Stimulated activated naive CD4-positive, alpha-beta T cell treated with Interleukin-2 at 50 U/mL for 16 hours (primary cell): ENCODE measurements at places on chromosomes 7 and 10.

GRCh38 chr7:17347401-17347800, 48.9 kb downstream of the AHR start:
- DNase-seq, result no peak

GRCh38 chr7:106190589-106191330, 78.6 kb upstream of the SYPL1 start:
- no peak for DNase-seq

GRCh38 chr7:74027683-74028320, at the start of gene ELN:
ELN (plus strand) TSS chr7:74028173; CDS start chr7:74028188, 15 bp downstream.
- no peak for DNase-seq

DNA sequence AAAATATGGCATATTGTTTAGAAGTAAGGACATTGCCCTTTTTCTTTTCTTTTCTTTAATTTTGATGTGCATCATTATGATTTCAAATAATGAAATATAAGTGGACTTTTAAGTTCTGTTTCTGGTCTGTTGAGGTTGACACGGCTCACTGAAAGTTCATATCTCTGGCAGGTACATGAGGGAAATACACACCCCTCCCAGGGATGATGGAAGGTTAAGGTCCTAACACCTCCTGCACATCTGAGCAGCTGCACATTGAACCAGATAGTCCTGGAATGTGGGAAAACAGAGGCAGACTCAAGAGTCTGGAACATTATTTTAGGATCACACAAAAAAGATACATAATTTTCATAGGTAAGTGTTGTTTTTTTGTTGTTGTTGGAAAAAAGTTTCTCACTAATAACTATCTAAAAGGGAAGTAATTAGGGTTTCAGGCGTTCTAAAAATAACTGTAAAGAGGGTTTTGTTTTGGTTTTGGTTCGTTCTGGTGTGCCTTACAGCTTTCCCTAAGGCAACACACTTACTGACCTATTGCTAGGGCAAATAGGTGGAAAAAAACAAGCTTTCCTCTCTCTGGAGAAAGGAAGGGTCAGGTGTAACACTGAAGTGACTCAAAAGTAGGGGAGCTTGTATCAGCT, 201.2 kb upstream of the PRKCQ start:
- DNase-seq, result no peak

- DNase-seq, result no peak
Observed at GRCh38 chr10:128825626-128826025, 641.4 kb upstream of the MGMT start.

DNA sequence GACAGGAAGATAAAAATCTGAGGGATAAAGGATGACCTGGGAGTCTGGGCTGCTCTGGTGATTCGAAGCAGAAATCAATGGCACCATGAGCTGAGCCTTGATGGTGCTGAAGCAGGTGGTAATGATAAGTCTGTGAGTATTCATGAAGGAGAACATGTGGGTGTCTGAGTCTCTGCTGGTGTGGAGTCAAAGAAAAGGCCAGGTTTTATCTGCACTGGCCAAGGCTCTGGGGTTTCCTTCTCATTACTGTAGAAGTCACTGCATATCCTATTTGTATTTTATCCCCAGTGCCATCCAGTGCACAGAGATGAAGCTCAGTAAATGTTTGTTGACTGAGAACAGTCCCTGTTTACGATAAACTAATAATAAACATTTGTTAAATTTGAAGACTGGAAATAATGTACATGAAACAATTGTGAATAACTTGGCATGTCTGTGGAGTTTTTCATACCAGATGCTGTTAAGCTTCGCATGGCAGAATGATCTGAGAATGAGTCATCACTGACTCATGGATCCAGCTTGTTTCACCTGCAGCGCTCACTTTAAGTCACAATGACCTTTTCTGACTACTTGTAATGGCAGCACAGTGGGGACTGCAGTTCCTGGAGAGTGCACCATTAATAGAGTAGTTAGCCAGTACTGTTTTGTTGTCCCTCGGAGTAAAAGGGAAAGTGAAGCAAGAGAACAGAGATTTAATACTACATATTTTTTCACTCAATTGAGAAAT, 538.5 kb downstream of the HTR7 start:
- no peak for DNase-seq

GRCh38 chr7:12102126-12102525, 109.0 kb upstream of the TMEM106B start:
- no peak for DNase-seq
